ENCODE measurements at places on chromosomes 4 and X.

GRCh38 chrX:70525733-70526132, 81.1 kb downstream of the DLG3 start:
- DNase-seq, result no peak

DNA sequence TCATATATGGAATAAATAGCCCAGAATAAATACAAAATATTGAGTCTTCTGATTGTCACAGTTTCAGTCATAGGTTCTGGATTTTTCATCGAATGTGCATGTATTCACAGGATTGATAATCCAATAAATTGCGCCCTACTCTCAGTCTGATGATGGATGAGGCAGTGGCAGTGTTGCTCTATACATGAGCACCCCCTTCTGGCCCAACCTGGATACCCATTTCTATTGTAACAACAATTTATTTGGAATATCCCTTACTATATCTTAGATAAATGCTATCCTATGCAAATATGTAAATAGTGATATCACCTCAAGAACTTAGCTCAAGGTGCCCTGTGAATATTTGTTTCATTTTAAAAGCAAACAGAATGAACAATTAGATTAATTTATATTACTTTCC, 733.7 kb upstream of the PABPC4L start:
- peak; percentile 35 for DNase-seq

GRCh38 chr4:152909901-152910300, 26.2 kb upstream of the FHDC1 start:
- no peak for DNase-seq

- DNase-seq, result no peak
Measured at GRCh38 chrX:19350941-19351384, 7.2 kb downstream of the PDHA1 start.

DNA sequence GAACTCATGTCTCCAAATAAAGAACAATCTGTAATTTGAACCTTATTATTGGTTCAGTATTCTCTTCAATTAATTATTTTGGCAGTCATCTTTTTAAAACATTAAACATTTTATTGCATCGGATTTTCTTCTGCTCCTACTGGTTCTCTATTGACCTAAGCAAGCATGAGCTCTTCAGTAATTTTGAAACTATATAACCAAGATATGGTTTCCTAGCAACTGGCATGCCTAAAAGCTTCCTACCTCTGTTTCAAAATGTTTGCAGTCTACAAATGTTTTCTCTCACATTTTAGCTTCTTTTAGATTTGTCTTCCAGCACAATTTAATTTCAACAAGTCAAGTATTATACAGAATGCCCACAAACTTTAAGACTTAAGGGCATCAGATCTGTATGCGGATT, 371.3 kb downstream of the GPM6A start:
- no peak for DNase-seq

DNA sequence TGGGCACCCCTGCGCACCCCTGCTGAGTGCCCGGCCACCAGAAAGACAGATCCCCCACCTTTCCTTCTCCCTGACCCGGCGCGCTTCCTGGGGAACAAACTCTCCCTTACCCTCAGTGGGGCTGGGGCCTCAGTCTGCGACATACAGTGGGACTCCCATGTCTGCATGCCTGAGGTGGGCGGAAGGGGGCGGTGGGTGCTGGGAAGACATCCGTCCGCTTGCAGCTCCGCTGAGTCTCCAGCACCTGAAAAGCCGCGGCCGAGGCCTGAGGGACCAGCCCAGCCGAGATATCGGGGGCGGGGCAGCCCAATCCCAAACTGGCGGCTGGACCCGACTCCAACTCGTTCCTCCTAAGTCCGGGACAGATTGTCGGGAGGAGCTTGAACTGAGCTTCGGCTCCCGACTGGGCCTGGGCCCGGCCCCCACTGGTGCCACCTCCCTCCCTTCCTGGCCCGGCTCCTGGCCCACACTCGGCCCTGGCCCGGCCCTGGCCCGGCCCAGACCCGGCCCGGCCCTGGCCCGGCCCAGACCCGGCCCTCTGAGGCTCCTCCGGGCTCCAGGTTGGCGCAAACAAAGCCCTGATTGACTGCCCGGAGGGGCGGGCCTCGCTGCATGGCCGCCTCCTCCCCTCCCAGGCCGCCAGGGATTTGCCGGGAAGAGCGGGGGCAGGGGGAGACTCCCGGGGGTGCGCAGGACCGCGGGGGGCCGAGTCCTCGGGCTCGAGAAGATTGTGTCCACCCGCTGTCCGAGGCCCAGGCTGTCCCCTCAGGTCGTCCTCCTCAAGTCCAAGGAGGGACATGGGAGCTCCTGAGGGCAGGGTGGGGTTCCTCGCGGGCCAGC, 877 bp upstream of the SLC16A2 start:
- no peak for DNase-seq

DNA sequence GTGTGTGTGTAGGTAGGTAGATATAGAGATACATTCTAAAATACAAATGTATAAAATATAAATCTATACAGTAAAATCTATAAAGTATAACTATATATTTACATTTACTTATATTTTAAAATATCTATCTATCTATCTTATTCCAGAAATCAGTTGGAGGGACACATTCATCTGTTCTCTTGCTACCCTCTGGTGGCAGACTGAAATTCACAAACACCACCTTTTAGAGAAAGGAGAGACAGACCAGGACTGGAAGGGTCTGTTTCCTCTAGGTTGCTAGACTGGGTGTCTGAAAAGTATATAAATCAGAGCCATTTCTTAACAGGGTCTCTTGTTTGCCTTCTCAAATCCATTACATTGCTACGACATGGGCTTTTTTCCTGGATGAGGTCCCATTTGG, 343.0 kb downstream of the OPHN1 start:
- DNase-seq, result no peak

DNA sequence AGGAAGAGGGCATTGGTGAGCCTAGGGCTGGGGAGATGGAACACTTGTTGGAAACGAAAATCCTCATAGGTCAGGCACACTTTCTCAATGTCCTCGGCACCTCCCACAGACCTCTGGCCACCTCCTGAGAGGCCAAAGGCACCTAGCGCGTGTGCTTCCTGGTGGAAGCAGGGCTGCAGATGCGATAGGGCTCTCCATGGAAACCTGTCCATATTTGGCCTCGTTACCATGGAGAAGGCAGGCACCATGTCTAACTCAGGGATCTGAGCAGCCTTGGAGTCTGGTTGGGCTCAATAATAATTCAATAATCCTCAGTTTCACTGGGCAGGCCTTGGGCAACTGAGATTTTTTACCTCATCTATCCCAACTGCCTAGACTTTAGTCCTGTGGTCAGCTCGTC, 58.3 kb downstream of the RAI2 start:
- DNase-seq, result no peak

GRCh38 chr4:123876143-123876542, 479.5 kb downstream of the SPRY1 start:
- no peak for DNase-seq

- DNase-seq, result no peak
Measured at GRCh38 chr4:1826531-1827350, 29.2 kb downstream of the LETM1 start.

DNA sequence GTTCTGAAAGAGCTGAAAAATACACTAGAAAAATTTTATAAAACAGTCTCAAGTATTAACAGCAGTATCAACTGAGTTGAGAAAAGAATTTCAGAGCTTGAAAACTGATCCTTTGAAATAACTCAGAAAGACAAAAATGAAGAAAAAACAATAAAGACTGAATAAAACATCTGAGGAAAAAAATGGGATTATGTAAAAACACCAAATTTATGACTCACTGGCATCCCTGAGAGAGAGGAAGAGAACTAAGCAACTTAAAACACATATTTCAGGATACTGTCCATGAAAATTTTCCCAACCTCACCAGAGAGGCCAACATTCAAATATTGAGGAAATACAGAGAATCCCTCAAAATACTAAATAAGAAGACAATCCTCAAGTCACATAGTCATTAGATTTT, 22.9 kb downstream of the PABPC4L start:
- no peak for DNase-seq

DNA sequence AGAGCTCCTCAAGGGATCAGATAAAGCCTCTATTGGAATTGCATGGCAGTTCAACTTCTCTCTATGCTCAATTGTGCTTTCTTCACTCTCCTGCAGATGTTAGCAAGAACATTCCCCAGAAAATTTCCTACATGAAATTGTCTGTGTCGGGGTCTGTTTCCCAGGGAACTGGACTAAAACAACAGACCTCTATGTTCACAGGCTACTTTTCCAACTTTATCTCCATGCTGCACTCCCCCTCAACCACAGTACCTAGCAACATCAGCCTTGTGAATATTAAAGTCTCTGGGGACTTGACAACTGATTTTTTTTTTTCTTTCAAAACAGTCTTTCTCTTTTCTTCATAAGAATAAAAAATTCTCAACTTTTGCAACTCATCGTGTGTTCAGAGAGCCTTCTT, 1470.8 kb upstream of the ADGRL3 start:
- DNase-seq, result no peak

- DNase-seq, result no peak
Measured at GRCh38 chr4:81746773-81747172, 275.1 kb upstream of the RASGEF1B start.
